ENCODE measurements at places on chromosomes 7 and 10.

DNA sequence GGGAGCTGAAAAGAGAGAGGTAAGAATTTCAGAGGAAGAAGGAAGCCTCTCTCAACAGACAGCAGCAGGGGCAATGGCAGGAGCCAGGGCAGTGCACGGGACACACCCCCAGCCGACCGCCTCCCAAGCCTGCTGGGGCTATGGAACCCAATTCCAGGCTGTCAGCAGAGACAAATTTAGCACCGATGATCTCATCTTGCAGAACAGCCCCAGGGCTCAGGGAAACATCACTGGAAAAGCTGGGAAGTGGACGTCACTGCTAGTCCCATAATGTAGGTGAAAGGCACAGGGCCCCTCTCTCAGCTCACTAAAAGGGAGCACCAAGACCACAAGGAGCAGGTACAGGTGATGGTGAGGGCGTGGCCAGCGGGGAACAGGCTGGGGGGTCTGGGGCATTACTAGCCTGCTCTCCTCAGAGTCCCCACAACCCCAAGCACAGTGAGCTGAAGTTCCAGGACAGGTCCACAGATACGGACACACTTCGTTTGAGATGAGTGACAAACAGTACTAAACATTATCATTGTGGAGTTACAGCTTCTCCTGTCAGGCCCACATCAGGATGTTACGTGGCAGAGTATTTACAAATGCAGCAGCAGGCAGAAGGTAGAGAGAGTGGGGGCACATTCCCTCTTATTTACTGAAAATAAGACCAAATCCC, 103.7 kb downstream of the PLXNA4 start:
- no peak for DNase-seq

DNA sequence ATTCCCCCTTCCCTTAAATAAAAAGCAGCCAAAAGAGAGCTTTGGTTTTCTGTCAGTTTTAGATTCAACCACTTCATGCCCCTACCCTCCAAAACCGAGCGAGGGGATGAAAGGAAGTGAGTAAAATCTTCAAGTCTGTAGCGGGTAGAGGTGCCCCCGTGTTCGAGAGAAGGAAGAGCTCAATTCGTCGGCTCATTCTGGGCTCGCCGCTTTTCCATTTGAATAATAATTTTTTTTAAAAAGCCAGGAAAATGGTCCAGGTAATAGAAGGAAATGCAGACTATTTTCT, 436.2 kb upstream of the GALNT17 start:
- no peak for DNase-seq

GRCh38 chr10:6699336-6699735, 119.3 kb upstream of the PRKCQ start:
- no peak for DNase-seq

GRCh38 chr7:24172856-24173255, 111.1 kb upstream of the NPY start:
- no peak for DNase-seq

GRCh38 chr7:128909625-128910568, 612 bp downstream of the KCP start:
- no peak for DNase-seq

DNA sequence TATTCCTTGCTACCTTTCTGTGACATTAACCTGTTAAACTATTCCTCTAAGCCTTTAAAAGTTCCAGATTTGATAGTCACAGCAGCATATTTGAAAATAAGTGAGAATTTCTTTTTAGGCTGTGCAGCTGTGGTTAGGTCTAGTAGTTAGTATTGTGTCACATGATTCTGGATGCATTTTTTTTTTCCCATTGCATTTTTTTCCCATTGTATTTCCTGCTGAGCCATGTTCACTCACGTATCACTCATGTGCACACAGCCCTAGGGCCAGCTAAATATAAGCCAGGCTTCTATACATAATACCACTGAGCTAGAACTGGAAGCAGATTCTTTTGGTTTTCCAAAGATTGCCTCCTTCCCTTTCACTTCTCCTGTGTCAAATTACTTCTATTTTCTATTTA, 37.4 kb downstream of the DNAJC9 start:
- DNase-seq, result no peak

DNA sequence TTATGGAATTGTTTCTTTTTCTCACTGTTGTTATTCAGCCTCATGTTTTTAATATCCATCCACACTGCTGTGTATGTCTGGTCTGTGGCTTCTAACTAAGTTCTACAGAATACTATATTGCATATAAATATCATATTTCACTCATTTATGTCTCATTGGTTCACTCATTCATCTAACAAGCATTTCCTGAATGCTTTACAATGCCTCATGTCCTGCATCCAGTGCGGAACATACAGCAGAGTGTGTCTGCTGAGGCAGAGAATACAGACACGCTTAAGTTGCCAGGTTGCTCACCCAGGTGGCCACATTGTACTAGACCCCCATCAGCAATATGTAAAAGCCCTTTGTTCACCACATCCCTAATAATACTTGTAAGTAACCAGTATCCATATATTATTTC, 111.8 kb upstream of the CNTNAP2 start:
- no peak for DNase-seq

DNA sequence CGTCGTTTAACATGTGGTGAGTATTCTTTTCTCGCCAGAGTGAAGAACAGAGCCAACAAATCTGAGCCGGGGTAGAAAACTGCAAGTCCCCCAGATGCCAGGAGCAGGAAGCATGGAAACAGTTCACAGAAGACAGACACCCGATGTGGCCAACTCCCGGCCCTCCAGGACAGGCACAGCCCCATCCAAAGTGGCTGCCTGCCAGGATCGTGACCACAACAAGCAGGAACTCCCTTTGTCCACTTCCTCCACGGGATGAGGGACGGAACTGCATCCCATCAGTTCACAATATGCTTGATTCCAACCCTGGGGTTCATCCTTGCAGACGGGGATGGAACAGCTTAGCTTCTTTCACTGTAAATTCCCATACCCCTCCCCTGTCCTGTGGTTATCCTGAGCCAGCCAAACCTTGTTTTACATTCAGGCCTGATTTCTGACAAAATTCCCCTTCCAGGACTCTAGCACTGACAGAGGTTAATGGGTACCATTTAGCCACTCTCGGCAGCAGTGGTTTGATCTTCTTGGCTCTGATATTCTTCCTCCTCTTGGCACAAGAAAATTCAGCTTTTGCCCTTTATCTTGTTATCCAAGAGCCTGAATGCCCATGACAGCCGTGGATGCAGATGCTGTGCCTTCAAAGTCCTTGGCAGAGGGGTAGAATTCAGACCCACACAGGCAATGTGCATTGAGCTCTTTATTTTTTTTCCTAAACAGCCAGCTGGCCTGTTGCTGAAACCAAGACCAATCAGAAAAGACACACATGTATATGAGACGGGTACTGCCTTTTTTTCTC, 105.5 kb upstream of the FAM204A start:
- no peak for DNase-seq

DNA sequence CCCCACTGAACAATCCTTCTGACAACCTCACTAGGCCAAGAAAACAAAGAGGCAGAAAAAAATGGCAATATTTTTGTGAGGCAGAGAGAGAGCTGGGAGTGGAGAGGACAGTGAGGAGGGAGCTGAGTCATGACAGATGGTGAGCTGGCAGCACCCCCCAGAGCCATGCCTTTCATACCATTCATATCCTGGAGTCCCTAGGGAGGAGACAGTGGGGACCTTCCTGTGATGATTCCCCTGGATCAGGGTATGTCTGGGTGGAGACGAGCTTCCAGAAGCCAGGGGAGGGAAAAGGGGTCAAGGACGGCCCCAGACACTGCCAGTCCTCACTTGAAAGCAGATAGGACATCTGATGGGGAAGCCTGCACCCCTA, 160.5 kb downstream of the ADAM12 start:
- no peak for DNase-seq

- DNase-seq, result no peak
These were observed 28.2 kb downstream of the TSPAN15 start for GRCh38 chr10:69479240-69480067.

DNA sequence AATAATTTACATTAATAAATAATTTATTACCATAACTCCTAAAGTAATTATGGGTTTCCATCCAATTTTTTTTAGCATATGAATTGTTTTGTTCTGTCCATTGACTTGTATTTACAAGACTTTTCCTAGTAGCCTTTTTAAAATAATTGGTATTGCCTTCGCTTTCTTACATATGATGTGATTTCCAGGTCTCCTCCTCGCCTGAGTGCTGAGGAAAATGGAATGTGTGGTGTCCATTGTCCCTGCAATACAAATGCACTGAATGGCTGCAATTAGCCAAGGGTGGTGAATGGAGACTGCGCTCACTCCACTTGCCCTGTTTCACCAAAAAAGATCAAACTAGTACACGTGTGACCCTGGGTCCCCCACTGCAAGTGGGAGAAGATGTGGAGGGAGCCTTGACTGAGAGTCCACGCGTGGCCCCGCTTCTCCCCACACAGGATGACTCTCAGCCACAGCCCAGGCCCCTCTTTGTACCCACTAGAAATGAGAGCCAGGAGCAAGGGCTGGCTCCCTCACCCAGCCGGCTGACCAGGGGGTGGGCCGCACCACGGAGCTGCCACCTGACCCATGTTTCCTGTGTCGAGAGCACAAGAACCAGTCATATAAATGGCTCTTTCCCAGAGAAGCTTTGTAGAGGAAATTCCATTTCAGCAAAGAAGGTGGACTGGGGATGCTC, 52.6 kb downstream of the FAM53B start:
- no peak for DNase-seq

DNA sequence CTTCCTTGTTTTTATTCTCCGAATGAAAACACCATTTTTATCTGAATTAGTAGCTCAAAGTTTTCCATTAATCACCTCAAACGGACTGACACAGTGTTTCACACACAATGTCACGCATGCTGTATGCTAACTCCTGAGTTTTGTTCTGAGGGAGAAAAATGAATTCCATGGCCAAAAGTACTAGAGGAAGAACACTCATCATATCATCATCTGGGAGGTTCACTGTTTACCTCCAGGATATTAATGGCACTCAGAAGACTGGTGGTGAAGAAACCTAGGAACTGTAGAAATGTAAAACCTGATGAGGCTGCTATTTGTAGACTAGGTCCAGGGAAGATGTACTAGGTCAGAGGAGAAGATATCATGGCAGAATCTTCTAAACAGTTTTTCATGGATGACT, 395.6 kb upstream of the ETV1 start:
- DNase-seq, result no peak

- peak; percentile 39 for DNase-seq
These were observed 14.6 kb downstream of the CHST12 start for GRCh38 chr7:2417981-2418481.

- DNase-seq, result no peak
These were observed 62.3 kb downstream of the ARHGAP21 start for GRCh38 chr10:24661376-24661775.

DNA sequence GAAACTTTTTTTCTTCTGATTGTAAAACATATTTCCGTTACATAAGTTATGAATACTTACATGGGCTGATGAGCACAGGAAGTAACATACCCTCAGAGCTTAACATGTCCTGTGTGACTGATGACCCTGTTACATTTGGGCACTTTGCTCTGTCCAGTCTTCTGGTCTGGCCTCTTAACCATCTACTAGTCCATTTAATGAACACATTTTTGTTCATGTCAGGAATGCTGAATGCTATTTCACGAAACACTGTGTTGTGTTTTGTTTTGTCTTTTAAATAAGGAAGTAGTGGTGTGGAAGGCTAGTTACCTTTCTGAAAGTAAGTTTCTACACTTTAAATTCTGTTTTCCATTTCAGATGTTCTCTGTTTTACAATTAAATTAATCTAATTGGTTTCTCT, 77.7 kb downstream of the RBM33 start:
- DNase-seq, result no peak

DNA sequence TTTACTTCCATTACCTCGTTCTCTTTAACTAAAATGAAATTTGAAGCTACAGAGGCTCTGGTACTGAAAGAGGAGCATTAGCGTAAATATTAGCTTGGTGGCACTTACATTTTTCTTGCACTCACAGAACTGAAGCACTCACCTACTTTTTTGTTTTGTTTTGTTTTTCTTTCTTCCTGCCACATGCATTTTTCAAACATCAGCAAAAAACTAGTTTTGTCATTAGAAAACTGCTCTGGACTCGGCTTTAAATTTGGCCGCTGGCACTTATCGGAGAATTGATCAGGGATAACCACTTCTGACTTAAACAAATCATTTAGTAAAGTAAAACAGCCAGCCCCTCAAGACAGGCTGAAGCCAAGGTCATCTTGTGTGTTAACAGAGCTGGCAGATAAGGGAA, 216.3 kb downstream of the SFMBT2 start:
- DNase-seq, result no peak

DNA sequence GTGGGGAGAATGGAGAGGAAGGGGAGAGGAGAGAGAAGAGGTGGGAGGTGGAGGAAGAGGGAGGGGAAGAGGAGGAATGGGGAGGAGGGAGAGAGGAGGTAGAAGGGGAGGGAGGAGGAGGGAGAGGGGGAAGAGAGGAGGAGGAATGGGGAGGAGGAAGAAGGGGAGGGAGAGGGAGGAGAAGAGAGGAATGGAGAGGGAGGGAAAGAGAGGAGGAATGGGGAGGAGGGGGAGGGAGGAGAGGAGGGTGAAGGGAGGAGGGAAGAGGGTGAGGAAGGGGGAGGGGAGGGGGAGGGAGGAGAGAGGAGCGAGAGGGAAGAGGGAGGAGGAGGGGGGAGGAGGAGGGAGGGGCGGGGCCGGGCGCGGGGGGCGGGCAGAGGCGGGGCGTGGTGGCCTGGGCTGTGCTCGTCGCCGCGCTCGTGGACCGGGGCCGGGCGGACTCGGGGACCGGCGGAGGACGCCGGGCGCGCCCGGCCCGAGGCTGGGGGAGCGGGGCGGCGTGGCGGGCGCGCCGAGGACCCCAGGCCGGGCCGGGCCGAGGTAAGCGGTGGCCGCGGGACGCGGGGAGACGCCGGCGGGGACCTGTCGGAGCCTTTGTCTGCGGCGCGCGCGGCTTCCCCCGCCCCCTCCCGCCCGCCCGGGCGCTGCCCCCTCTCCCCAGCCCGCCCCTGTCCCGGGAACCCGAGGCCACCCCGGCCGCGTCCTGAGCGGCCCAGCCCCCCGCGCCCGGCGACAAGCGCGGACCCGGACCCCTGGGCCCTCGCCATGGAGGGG, at the start of gene SLC29A4:
TSS of gene SLC29A4 (plus strand) at position 401 of the 774 bp plus-strand sequence. CDS start 4,874 bp downstream, outside the sequence.
- DNase-seq, result no peak

DNA sequence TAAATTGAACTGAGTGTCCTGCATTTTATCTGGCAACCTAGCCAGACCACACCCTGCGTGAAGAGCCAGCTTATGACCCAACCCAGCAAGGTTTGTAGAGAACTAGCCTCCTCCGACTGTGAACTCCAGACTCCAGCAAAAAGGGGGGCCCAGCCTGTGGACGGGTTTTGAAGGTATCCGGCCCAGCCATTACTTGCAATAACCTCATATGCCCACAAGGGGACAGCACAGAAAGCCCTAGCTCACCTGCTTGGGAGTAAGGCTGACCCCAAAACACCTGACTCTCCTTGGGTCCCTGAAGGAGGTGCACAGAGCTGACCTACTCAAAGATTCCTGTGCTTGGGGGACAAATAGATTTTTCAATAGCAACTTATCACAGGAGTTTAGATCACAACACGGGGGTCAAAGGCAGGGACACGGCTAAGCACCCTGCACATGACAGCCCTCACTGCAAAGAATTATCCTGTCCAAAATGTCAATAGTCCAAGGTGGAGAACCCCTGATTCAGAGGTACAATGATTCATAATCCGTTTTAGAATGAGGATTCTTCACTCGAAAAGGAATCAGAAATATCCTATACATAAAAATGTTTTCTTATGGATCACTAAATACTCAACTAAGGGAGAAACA, 4.6 kb downstream of the TRPV6 start:
- DNase-seq, result no peak

- DNase-seq, result no peak
These were observed 35.9 kb downstream of the SVIL start for GRCh38 chr10:29598851-29599311.
